ENCODE measurements at places on chromosomes 7 and 10.

DNA sequence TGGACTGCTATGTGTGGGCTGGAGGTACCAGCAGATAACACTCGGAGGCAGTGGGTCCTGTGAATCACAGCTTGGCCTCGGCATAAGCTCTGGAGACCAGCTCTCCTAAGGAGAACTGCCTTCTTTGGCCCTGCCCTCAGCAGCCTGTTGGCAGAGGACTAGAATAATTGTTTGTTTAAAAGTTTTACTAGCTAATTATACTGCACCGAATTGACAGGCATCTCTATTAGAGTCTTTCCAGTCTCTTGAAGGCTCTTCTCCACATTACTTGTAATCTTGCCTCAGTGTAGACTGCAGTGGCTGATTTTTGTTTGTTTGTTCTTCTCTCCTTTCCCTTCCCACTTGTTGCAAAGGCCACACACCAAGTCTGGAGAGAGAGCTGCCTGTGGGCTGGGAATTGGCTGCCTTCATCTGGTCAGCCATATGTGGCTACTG, 183.2 kb downstream of the AUTS2 start:
- DNase-seq: no peak

GRCh38 chr7:28551331-28551730, 139.0 kb downstream of the CREB5 start:
- DNase-seq: no peak

DNA sequence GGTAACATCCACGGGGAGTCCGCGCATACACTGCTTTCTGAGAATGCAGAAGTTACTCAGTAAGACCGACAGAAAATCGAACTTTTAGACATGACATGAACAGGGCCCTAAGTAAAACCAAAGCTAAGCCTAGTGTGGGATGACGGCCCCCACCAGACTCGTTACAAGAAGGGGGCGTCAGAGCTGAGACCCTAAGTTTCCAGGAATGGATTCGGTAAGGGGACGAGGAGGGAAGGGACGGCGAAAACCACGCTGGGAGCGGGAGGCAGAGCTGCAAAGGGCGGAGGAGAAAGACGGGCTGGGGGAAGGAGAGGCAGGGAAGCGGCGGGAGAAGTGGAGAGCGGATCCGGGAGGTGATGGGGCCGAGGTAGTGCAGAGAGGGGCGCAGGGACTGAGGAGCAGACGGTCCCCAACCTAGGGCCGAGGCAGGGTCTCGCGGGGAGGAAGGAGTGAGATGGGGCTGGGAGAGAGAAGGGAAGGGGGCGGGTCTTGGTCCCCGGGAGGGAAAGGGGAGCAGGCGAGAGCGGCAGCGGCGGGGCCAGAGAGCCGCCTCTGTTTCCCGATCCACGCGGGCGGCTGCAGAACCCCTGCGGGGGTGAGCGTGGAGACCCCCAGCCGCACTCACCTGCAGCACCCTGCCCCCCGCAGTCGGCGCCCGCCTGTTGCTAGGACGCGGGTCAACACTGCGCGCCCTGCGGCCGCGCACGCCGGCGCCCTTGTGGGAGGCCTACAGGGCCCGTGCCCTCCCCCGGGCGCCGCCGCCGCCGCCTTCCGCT, 513 bp downstream of the ODAD2 start:
- no peak for DNase-seq

- DNase-seq: peak; percentile 24
These were observed 13.6 kb upstream of the KCND2 start for GRCh38 chr7:120259386-120259785.

DNA sequence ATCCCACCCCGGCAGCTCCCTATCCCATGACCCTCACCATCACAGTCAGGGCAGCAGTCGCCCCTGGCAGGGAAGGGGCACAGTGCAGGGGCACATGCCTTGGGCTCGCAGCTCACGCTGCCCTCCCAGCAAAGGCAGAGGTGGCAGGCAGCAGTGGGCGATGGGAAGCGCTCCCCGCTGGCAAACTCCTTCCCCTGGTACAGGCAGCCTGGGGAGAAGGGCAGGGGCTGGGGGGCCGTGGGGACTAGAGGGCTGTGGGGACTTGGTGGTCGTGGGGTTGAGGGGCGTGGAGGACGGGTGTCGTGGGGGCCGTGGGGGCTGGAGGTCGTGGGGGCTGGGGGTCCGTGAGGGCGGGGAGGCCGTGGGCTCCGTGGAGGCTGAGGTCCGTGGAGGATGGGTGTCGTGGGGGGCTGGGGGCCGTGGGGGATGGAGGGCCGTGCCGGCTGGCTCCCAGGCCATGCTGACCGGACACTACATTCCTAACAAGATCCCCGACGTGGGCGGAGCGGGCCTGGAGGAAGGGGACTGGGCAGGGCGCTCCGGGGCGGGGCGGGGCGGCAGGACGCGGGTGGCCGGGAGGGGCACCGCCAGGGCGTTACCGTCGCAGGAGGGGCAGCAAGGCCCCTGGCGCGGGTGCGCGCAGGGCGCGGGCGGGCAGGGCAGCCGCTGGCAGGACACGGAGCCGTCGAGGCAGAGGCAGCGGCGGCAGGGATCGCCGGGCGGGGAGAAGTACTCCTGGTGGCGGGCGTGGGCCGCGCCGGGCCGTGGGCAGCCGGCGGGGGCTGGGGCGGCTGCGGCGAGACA, 20.0 kb downstream of the KCP start:
- no peak for DNase-seq

GRCh38 chr10:72694476-72695369, 2.8 kb downstream of the MCU start:
- DNase-seq: no peak

- DNase-seq: no peak
These were observed 367.3 kb downstream of the CXCL12 start for GRCh38 chr10:44017483-44018145.

DNA sequence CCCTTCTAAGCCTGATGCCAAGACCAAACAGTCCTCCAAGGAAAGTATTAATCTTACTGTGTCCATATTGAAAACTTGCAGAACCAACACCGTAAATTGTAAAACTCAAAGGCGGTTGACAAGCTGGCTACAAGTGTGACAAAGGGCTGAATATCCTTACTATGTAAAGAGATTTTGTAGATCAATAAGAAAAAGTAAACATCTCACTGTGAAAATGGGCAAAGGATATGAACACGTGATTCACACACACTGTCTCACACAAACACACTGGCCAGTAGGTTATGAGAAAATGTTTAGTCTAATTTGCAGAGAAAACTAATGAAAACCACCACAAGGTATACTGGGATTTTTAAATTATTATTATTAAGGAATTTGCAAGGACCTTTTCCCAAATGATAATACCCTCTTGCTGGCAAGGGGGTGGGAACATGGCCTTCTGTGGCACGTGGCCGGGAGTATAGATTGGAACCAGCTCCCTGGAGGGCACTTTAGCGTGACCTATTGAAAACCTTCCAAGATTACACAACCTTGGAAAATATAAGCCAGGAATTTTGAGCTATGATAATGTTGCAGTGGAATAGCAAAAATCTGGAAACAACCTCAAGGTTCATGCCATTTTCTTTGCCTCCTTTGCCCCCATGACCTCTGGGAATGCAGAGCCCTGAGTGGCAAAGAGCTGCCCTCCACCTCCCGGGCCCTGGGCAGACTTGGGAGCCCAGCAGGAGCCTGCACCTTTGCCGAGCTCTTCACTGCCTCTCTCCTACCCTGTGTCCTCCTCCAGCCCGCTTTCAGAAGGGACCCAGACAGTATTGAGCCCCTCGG, 26.2 kb upstream of the SLC29A3 start:
- DNase-seq: no peak

DNA sequence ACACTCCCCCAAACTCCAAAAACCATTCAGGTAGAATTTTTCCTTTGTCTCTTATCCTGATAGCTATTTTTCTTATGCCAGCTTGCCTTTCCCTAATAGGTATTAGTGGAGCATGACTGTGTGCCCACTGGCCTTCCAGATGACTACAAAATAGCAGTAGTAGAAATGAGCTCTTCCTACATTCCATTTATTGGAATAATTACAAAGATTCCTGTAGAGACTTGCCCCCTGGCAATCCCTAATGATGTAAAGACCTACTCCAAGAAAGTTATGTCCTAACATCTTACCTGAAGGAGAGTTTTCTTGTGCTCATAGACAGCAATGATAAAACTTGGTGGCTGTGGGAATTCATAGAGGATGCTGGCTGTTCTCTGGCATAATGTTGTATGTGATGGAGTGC, 501.8 kb downstream of the GATA3 start:
- no peak for DNase-seq

GRCh38 chr7:15086131-15086611, 183.6 kb upstream of the DGKB start:
- no peak for DNase-seq

- no peak for DNase-seq
These were observed 7.1 kb downstream of the CSGALNACT2 start for GRCh38 chr10:43145311-43145710.

- DNase-seq: no peak
These were observed 150.9 kb downstream of the SEMA3A start for GRCh38 chr7:84043661-84044191.

- DNase-seq: no peak
These were observed 23.6 kb downstream of the AKR1B1 start for GRCh38 chr7:134435161-134435920.

- DNase-seq: no peak
These were observed 48.0 kb downstream of the MDH2 start for GRCh38 chr7:76095908-76096307.

DNA sequence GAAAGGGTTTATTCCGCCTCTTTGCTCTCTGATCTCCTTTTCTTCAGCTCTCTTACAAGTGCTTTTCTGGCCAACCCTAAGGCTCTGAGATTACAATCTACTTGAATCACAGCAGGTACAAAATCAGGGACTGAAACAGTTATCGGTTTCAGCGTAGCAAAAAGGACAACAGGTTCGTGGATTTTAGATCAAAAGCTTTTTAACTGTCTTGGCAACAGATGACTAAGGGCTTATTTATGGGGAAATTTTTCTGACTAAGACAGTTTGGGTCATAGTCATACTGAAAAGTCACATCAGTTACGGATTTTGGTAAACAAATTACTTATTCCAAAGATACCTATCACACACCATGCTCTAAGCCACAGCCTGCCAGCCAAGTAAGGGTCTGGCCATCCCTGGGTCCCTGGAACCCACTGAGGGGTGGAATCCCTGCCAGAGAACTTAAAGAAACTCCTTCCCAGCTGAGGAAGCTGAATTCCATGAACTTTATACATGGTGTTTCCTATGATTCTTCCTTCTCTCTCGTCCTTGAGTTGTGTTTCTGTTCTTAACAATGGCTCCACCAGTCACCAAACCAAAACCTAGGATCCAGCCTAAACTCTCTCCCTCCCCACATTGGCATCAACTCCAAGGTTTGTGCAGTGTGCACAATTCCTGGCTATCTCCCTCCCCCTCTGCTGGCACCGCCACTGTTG, 169.3 kb downstream of the FAM107B start:
- DNase-seq: no peak

DNA sequence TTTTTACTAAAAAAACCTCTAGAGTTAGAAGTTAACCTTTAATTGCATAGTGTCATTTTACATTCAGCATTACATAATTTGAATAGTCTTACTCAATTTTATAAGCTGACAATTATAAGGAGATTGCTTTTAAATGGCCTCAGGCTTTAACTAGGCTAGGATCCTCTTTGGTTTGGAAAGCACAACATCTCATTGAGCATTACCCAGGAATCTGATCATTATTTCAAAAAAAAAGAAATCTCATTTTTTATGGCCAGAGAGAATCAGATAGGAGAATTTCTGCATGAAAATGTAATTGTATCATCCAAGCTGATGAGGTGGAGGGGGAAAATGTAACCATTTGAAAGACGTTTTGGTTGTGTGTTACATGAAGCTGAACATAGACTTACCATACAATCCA, 324.9 kb upstream of the POT1 start:
- DNase-seq: no peak

DNA sequence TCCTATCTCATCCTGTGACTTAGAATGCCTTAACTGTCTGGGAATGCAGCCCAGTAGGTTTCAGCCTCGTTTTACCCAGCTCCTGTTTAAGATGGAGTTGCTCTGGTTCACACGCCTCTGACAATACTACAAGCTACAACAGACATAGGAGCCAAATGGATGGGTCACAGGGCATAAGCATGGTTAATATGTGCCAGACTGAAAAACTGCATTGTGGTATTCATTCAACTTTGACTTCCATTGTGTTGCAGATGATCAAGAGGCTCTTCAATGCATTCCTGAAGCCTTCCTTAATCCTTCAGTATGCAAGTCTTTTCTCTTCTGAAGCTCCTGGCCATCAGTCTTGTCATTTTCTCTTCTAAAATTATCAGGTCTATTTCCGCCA, 20.3 kb upstream of the RNF32 start:
- DNase-seq: no peak

- DNase-seq: no peak
These were observed 6.1 kb downstream of the IMPDH1 start for GRCh38 chr7:128403676-128404075.

- peak; percentile 20 for DNase-seq
These were observed 762.0 kb upstream of the IGFBP3 start for GRCh38 chr7:46682836-46683624.

GRCh38 chr7:111982804-111983203, 223.4 kb downstream of the DOCK4 start:
- DNase-seq: peak; percentile 70

DNA sequence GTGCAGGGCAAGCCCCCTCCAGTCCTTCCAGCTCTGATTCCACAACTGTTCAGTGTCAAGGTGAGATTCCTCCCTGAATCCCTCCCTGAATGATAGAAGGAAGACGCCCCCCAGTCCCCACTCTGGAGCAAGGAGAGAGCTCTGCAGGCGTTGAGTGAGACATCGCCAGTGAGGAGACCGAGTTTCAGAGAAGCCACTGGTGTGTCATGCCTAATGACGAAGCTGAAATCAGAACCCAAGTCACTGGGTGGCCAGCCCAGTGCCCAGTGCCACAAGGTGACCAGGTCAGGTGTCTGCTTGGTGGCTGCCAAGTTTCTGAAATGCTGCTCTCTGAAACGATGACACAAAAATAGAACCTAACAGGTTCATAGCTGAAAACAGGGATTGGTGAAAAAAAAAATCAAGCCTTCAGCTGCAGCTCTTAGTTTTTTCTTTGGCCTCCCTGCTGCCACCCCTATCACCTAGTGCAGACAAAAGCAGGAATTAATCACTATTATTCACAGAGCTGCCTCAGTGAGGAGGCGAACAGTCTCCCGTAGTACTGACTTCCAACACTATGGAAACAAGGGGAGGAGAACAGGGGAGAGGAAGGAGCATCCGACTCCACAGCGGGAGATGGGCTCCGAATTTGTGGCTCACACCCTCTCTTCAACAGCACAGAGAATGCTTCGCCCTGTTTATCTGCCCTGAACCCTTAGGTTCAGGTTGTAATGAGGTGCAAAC, 153.5 kb downstream of the ARHGAP12 start:
- DNase-seq: no peak

- DNase-seq: no peak
These were observed 527 bp upstream of the BCAP29 start for GRCh38 chr7:107579554-107579884.

Data from non-pigmented ciliary epithelial cell (primary cell).